ENCODE measurements at places on chromosomes 11 and 22.

- no peak for DNase-seq
Observed at GRCh38 chr11:10666556-10667520, 26.7 kb downstream of the IRAG1 start.

GRCh38 chr11:126485021-126485792 is 129.7 kb downstream of the ST3GAL4 start:
- DNase-seq = no peak

GRCh38 chr11:70885281-70886231 is 366.8 kb downstream of the SHANK2 start:
- DNase-seq = no peak

- peak; percentile 36 for DNase-seq
Observed at GRCh38 chr22:22692707-22693530, 48.5 kb downstream of the GGTLC2 start.

DNA sequence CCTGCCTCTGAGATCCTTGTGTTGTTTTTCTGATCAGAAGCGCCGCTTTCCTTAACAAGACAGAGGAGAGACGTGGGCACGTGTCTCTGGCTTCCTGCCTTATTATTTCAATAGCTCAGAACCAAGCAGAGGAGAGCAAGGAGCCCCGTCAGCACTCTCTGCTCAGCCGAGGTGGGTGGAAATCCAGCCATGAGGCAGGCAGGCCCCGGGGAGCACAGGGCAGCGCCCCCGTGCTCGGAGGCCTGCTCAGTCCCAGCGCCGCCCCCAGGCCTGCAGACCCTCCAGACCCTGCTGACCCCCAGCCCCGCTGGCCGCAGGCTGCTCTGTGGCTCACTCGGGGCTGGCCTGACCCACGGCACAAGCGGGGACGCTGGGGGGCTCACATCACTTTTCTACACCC is 162.8 kb downstream of the BRD1 start:
- no peak for DNase-seq

- peak; percentile 86 for DNase-seq
Observed at GRCh38 chr11:118045191-118045590, 31.7 kb upstream of the TMPRSS4 start.

GRCh38 chr22:22840780-22841179 is 46.8 kb upstream of the IGLL5 start:
- DNase-seq = no peak

- no peak for DNase-seq
Observed at GRCh38 chr11:106723071-106723470, 295.2 kb downstream of the GUCY1A2 start.

DNA sequence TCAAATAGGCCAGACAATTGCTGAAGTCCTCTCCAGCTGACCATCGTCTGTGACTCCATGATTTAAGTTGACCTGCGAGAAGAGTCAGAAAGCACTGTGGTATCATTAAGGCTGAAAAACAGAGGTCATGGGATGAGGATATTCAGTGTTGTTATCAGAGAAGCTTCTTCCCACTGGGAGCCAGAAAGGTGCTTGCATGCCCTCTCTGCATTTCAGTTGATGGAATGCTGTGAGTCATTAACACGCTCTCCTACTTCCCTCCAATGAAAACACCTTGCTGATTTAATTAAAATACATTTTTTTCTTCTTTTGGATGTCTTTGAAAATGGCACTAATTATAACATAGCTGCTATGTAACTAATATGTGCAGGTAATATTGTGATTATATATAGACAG is 667.0 kb downstream of the NTM start:
- no peak for DNase-seq

- no peak for DNase-seq
Observed at GRCh38 chr11:5231111-5231510, 3.2 kb downstream of the HBD start.

DNA sequence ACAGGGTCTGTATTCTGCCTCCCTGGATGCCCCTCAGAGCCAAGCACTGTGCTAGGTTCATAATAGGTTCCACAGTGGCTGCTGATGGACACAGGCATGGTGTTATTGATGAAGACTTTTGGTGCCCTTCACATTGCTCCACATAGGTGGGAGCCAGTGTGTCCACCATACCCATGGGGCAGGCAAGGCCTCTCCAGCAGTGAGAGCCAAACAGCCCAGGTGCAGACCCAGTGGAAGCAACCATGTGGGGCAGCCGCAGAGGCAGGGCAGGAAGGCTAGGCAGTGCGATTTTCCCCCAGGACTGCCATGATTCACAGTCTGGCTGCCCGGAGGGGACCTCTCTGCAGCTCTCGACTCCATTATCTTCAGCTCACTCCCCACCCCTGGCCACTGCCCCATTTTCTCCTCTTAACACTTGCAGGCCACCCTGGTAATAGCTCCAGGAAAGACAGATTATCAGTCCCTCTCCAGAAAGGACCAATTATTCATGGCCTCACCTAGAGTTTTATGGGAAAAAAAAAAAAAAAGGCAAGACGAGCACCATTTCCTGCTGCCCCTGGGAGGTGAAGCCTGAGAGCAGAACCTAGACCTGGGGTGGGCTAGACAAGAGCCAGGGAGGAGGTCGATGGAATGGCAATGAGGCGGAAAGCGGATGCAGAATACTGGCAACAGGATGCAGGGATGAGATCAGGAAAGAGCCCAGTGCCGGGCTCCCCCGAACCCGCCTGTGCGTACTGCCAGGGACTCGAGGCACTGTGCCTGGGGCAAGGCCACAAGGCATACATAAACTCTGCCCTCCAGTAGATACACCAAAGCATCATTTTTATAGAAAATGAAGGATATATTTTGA is 343.0 kb upstream of the NCAM1 start:
- no peak for DNase-seq

DNA sequence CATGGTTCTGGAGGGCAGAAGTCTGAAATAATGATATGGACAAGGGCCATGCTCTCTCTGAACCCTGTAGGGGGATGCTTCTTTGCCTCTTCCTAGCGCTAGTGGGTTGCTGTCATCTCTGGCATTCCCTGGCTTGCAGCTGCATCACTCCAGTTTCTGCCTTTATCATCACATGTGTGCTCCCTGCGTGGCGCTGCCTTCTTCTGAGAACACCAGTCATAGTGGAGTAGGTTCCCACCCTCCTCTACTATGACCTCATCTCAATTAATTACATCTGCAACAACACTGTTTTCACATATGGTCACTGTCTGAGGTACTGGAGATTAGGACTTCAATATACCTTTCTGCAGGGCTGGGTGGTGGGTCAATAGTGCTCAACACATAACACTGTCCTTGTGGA is 402.3 kb upstream of the NARS2 start:
- DNase-seq = no peak

GRCh38 chr11:69078508-69078907 is 29.8 kb downstream of the TPCN2 start:
- no peak for DNase-seq

DNA sequence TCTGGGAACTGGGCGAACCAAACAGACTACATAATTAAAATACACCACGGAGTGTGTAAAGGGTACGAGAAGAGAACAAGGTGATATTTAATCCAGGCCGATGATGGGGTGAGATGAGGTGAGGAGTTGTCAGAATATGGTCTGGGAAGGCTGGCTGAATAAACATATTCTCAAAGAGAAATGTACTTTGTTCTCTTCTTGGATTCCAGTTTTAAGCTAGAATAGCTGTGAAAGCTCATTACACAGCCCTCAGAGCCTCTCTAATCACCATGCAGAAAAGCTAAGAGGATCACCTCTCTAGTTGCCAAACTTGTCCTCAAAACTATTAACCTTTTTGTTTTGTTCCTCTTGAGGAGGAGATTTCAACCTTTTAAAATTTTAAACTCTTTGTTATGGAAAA is 89.8 kb downstream of the ATG16L2 start:
- DNase-seq = no peak

DNA sequence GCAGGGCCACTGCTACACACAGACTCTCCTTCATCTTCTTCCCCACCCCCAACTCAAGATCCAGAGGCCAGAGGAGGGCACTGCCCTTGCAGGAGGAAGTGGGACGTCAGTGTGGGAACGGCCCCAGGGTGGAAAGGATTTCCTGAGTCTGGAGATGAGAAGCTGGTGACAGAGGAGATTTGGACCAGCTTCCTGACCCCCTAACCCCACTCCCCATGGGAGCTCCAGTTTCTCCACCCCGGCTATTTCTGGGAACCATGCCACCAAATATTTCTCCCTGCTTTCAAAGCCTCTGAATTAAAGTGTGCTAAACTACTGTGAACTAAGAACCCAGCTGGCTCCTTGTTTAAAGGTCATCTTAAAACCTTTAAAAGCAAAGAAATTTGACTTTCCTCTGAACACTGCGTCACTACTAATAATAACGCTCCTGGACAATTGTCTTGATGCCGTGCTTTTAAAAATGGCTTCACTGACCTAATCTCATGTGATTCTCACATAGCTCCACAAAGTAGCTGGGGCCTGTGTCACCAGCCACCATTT is 46.6 kb downstream of the CWC15 start:
- no peak for DNase-seq

DNA sequence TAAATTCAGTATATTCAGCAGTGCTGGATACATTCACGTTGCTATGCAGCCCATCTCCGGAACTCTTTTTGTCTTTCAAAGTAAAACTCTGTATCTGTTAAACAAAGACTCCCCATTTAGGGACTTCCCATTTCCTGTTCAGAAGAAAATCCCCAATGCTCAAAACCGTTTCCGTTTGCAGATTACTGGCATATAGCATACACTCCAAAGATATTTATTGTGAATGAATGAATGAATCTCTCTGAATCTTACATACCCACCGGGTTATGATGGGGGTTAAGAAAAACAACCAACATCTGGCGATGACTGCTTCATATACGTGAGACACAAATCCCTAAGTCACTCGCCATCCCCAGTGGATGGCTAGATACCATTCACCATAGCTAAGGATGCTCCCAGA is 1.6 kb downstream of the THY1 start:
- no peak for DNase-seq

DNA sequence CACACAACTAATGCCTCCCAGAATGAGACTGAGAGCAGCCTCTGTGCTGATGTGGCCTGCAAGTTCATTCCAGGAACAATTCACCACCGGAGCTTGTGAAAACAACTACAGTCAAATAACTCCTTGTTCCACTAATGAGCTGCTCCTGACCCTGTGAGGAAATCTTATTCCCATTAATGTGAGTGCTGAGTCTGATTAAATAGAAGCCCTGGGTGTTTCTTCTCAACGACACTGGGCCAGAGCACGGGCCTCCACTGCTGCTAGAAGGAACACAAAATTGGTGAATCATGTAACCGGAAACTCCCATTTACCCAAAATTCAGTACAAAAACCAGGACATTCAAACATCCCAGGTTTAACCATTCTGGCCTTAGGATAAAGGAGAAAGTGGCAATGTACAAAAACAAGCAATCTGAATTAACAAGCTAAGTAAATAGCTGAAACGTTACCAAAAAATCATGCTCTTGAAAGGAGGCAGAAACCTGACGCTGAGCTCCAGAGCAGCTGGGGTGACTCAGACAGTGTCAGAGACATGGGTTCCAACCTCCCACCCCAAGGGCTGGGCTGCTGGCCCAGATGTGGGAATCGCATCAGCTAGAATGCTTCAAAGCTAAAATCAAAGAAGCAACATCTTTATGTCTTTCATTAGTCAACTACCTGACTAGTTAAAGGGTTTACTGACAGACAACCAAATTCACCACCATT is 26.7 kb downstream of the SERGEF start:
- DNase-seq = no peak

DNA sequence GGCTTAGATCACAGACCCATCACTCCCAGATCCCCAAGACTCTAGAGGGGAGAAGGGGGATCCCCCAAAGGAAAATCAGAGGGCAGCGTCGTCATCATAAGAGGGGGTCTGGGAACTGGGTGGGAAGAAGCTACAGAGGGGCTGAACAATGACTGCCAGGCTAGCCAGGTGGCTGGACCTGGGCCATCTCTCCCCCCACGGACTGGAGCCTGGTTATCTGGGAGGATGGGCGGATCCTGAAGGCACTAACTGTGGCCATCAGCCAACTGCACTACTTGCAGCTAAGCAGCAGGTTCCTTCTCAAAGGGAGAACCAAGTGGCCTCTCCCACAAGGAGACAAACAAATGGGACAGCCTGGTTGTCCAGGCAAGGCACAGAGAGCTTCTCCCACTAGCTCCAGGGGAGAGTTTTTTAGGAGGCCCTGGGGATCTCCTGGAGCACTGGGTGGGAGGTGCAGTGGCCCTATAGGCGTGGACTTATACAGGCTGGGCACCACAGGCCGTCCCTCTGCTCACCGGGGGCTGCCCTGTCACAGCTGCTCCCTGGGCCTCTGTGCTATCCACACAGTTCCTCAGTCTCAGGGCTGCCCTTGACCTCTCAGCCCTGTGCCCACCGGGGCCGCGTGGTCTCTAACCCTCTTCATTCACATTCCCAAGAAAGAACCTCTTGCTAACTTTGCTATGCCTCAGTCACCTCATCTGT is 15.4 kb downstream of the P2RY6 start:
- no peak for DNase-seq

DNA sequence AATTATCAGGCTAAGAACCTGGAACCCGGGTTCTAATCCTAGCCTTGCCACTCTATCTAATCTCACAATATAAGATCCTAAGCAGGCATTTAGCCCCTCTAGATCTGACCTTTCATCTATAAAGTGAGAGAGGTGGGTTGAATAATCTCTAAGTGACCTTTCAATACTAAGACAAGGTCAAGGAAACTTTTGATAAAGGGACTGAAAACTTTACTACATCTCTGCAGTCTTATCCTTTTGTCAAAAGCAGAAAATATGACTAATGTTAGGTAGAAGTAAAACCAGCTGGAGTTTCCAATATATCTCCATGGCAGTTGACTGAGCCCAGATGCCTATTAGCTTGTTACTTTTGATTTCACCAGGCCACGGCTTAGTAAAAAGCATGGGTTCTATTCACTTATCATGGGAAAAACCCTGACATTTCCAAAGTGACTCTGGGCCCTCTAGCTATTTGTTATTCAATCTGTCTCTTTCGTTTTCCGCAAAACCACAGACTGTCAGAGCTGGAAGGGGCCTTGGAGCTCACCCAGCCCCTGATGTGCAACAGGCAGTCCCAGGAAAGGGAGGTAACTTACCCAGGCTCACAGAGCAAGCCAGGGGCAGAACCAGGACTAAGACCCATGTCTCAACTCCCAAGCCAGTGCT is 75.8 kb downstream of the RAB30 start:
- no peak for DNase-seq

- DNase-seq = no peak
Observed at GRCh38 chr11:34427186-34427805, 11.4 kb upstream of the CAT start.

DNA sequence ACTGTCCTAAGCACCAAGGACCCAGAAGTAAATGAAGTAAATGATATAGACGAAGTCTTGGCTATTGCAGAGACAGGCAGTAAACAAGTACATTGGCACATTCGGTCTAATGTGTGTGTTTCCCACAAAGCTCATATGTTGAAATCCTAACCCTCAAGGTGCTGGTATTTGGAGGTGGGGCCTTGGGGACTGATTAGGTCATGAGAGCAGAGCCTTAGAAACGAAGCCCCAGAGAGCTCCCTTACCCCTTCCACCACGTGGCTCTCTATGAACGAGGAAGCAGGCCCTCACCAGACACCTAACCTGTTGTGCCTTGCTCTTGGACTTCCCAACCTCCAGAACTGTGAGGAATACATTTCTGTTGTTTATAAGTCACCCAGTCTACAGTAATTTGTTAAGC is 14.9 kb downstream of the CLMP start:
- no peak for DNase-seq

GRCh38 chr11:34546511-34547209 is 33.1 kb upstream of the ELF5 start:
- DNase-seq = no peak

Measured in T-helper 2 cell (primary cell).